ENCODE measurements at places on chromosomes 11 and 22.
A peak's percentile ranks its signal among the peaks of the same experiment; 100 is the strongest.

DNA sequence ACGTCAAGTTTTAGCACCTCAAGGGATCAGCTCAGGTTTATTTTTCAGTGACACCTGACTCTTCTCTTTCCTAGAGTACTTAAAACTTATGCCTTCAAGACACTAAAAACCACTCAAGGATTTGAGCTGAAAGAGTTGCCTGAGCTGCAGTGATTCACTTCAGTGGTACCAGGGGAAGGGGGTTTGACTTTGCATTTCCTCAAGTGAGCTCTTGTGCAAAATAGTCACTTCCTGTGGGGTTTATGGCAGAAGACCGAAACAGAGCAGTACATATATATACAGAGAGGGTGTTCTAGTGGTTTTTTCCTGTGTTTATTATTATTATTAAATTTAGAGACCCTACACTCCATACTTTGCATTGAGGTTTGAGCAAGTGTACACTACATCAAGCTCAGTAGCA lies 60.7 kb downstream of the DBX1 start:
- DNase-seq, result no peak

DNA sequence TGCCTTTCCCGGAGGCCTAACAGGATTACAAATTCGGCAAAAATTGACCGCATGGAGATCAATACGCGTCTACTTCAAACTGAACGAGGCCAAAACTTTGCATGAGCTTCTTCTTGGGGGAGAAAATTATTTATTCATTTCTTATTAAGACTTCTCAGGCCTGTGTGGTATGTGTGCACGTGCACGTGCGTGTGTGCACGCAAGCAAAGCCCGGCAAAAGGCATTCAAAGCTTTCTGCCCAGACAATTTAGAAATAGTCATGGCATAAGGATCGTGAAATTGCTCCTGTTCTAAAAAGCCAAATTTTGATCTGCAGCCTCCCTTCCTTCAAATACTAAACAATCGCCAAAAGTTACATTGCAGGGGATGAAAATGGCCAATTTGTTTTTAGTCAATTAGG lies 14.6 kb downstream of the MN1 start:
- DNase-seq, result no peak

DNA sequence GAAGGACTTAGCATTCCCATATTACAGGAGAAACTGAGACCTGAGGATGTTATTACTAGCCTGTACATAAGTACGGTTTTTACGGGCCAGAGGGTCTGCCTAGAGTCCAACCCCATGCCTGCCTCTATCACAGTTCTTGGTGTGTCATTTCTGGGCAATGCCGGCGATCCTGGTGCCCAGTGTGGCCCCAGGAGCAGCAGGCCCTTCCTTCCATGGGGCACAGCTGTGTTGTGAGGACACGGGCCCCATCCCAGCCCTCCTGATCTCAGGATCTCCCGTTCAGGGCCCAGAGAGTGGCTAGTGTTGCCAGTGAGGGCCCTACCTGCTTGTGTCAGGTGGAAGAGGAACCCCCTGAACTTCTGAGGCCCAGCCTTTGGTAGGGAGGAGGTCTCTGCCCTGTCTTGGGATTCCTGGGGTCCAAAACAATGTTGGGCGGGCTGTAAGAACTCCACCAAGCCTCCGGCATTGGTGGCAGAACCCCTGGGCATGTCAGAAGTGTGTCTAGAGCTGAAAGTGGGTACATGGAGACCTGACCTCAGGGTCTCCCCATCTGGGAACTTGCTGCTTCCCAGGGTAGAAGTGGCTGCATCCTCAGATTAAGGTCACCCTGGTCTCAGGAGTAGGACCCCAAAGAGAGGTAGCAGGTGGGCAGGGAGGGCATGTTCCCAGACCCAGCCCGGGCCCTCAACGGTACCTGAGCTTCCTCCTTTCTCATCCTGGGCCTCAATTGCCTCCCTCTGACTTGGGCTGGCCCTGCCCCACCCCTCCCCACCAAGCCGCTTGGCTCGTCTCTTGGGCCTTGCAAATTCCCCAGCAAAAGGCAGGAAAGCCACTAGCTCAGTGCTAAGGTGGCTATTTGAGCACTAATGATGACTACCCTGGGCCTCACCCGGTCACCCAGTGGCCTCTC lies 74.6 kb upstream of the KCNQ1OT1 start:
- no peak for DNase-seq

GRCh38 chr11:117805045-117805444 lies 8.0 kb upstream of the DSCAML1 start:
- DNase-seq, result no peak

- DNase-seq, result no peak
Measured at GRCh38 chr11:7595016-7595866, 78.1 kb downstream of the CYB5R2 start.

- no peak for DNase-seq
Measured at GRCh38 chr22:44891791-44892190, 118.0 kb downstream of the PHF21B start.

DNA sequence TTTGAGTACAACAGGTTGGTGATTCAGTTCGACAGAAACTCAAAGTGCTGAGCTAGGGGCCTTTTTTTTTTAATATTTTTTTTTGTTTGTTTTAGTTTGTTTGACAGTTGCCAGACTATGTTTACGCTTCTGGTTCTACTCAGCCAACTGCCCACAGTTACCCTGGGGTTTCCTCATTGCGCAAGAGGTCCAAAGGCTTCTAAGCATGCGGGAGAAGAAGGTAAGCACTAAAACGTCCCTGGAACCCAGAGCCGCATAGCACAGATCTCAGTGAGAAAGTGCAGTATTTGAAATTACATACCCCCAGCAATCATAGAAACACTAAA lies 649 bp downstream of the PRRG4 start:
- no peak for DNase-seq

DNA sequence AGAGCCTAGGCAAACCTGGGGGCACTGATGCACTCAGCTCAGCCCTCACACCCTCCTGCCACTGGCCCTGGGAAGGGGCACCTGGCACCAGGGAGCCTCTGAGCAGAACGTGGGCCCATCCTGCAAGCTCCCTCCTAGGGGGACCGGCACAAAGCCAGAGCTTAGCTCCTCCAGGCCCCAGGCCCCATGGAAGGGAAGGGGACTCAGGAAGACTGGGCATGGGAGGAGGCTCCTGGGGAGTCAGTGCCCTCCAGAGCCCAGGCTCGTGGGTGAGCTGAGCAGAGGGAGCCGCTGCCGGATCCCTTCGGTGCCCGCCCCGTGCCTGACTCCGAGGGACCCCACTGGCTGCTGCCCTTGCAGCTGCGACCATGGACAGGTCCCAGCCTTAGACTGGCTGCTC lies 28.5 kb downstream of the ADA2 start:
- no peak for DNase-seq

- no peak for DNase-seq
Measured at GRCh38 chr22:17009640-17010291, 1.7 kb upstream of the GAB4 start.

DNA sequence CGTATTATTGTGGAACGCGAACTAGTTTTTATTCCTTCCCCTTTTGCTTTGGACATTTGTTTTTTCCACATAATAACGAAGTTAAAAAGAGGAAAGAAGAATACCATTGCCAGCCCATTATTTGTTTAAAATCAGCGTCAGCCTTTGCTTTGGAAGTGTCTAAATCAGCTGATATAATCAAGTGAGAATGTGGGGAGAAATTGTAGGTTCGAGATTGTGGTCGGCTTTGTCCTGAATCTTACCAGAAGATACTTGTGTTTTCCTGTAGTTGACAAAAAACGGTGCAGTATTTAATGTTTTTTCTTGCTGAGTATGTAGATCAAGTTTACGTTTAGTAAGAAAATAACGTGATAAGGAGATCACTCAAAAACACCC lies 935 bp downstream of the ZNF143 start:
- peak; percentile 18 for DNase-seq

GRCh38 chr11:63445720-63446119 lies 45.2 kb downstream of the PLAAT5 start:
- DNase-seq, result no peak

DNA sequence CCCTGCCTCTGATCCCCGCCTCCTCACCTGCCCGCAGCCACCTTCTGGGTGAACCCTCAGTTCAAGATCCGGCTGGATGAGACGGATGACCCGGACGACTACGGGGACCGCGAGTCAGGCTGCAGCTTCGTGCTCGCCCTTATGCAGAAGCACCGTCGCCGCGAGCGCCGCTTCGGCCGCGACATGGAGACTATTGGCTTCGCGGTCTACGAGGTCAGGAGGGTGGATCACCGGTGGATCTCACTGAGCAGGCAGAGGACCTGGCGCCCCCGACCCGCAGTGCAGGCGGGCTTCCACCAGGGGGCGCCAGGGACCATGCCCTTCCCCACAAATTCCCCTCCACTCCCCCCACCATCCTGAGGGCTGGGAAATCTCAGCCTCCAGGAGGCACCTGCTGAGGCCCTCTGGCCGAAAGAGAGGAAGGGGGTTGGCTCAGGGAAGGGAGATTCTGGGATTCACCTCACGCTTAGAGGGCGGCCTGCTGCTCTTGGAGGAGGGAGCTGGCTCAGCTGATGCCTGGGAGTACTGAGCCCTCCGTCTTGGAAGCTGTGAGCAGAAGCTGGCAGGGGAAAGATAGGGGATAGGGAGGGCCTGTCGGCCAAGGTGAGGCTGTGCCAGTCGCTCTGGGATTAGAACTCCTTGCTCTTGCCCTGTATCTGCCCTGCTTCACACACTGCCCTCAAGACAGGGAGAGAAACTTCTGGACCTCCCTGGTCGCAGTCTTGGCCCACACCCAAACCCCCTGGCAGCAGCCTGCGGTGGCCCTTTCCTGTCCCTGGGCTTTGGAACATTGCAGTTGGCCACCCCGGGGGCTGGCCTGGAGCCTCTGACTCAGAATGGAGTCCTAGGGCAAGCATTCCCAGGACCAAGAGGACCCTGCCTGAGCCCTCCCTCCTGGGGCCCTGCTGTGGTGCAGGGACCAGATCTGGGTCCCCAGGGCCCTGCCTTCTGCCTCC lies 23.2 kb downstream of the CAPN1 start:
- no peak for DNase-seq

DNA sequence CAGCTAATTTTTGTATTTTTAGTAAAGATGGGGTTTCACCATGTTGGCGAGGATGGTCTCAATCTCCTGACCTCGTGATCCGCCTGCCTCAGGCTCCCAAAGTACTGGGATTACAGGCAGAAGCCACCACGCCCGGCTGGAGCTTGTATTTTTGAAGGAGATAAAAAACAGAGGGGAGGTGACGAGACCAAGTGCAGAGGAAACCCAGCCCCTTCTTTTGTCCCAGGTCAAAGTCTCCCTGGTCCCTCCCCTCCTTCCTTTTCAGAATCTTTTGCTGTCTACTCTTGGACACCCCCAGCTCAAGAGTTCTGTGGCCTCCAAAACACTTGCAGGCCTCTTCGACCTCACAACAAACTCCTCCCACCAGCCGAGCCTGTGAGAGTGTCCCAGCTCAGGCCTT lies 12.2 kb upstream of the TMEM184B start:
- no peak for DNase-seq

DNA sequence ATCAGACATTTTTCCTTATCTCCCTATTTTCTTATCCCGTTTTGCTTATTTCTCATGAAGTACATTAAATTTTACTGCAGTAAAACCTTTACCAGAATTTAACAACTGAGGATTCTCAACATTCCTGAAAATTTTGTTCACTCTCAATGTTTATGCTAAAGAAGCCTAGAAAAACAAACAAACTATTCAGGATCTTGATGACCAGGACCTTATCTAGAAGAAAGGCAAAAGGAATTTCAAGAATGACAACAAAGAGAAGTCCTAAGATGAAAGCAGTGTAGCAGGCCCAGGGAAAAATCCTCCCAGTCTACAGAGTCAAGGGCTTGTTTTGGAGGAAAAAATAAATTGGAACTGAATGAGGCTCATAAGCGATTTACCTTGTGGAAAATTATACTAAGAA lies 283.3 kb upstream of the ARHGAP42 start:
- no peak for DNase-seq

- no peak for DNase-seq
Measured at GRCh38 chr22:47298017-47298785, 535.8 kb downstream of the TBC1D22A start.

- no peak for DNase-seq
Measured at GRCh38 chr22:41517172-41518047, 26.9 kb downstream of the POLR3H start.

- no peak for DNase-seq
Measured at GRCh38 chr11:61067782-61068446, 34.4 kb upstream of the CD5 start.

- no peak for DNase-seq
Measured at GRCh38 chr11:121415856-121416255, 36.3 kb upstream of the SORL1 start.

GRCh38 chr11:96019281-96019680 lies 95.4 kb upstream of the MTMR2 start:
- no peak for DNase-seq

- DNase-seq, result no peak
Measured at GRCh38 chr11:33722590-33723234, 13.5 kb downstream of the CD59 start.

- DNase-seq, result no peak
Measured at GRCh38 chr22:20060700-20061480, 19.2 kb upstream of the DGCR8 start.

GRCh38 chr11:65430406-65431217 lies 8.0 kb downstream of the NEAT1 start:
- DNase-seq, result no peak

Measured in left renal pelvis (tissue), 4 donors.